Hematopoietic multipotent progenitor cell treated with erythropoietin and hydrocortisone succinate and interleukin-3 and kit ligand, for 6 days (in vitro differentiated cells): ENCODE measurements at places on chromosomes 16 and 17.

GRCh38 chr17:15334266-15334665 is 7.1 kb downstream of the TEKT3 start:
- DNase-seq = no peak

GRCh38 chr17:1413281-1413791 is 13.3 kb upstream of the YWHAE start:
- DNase-seq = peak; percentile 74

- no peak for DNase-seq
These were observed 234.5 kb downstream of the SEC14L1 start for GRCh38 chr17:77375108-77375916.

- DNase-seq = peak; percentile 52
These were observed 26.2 kb downstream of the IL21R start for GRCh38 chr16:27428026-27428785.

DNA sequence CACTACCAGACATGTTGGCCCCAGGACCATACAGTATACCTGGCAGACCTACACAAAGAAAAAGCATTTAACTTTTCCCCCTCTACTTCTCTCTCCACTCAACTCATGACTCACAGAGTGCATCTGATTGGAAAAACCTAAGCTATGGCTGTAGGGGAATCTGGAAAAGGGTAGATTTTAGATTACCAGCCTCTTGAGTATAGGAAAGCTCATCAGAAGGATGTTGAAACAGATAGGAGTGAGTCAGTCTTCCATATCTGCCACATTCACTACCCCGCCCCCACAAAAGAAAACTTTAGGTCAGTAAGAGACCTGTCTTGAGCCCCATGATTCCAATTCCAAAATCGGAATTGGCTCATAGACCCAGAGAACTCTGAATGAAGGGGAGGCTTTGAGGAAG is 12.3 kb downstream of the KRT9 start:
- no peak for DNase-seq

DNA sequence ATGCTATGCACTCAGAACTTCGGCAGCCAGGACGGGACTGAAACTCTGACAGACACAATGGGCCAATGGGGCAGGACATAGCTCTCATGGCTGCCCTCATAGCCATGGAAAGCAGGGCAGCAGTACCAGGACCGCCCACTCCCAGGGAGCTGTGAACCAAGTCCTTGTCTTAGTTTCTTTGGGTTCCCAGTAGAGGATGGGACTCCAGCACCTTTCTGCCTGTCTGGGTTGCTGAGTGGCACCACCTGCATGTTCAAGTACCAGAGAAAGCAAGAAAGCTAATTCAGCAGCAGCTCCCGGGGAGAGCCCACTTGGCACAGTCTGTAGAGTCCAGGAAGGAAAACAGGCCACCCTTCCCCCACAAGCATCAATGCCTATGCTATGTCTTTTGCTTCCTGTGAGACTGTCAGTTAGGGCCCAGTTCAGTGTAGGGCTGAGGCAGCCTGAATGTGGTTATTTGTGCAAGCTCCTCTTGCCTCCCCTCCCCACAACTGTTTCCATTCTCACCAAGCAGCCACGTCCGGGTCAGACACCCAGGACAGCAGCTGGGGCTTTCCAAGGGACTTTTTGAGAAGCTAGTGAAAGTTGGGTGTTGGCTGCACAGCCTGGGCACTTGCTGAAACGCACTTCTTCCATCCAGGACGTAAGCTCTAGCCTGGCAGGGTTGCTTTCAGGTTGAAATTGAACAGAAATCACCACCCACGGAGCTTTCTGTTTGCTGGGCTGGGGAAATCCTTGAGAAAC is 7.8 kb downstream of the SUPT4H1 start:
- peak; percentile 75 for DNase-seq

- DNase-seq = no peak
These were observed 57.6 kb upstream of the FA2H start for GRCh38 chr16:74832228-74832627.

- DNase-seq = no peak
These were observed 260.1 kb downstream of the SNX29 start for GRCh38 chr16:12236589-12236988.

GRCh38 chr16:4915226-4915761 is 21.7 kb downstream of the PPL start:
- DNase-seq = no peak

DNA sequence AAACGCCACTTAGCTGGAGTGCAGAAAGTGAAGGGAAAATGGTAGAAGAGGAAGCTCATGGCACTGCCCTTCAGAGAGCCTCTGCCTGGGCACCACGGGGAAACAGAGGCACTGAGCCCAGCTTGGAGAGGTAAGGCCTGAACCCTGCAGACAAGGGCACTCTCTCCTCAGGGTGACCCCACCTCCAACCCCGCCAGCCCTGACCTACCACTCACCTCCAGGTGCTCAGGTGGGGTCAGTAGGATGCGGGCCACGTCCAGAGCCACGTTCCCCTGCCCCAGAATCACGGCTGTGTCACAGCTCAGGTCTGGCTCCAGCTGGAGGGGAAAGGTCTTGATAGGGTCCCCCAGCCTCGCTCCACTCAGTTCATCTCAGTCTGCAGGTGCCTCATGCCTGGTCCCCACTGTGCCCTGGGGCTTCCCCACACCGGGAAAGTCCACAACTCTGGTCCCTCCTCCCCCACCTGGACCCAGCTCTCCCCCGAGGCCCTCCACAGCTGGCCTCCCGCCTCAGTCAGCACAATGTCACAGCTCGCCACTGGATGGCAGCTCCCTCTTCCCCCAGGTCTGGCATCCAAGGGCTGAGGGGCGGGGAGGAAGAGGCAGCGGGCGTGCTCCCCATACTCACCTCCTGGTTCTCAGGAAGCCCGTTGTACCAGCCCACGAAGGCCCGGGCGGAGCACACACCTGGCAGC is 6.0 kb upstream of the GRIN2C start:
- DNase-seq = no peak

DNA sequence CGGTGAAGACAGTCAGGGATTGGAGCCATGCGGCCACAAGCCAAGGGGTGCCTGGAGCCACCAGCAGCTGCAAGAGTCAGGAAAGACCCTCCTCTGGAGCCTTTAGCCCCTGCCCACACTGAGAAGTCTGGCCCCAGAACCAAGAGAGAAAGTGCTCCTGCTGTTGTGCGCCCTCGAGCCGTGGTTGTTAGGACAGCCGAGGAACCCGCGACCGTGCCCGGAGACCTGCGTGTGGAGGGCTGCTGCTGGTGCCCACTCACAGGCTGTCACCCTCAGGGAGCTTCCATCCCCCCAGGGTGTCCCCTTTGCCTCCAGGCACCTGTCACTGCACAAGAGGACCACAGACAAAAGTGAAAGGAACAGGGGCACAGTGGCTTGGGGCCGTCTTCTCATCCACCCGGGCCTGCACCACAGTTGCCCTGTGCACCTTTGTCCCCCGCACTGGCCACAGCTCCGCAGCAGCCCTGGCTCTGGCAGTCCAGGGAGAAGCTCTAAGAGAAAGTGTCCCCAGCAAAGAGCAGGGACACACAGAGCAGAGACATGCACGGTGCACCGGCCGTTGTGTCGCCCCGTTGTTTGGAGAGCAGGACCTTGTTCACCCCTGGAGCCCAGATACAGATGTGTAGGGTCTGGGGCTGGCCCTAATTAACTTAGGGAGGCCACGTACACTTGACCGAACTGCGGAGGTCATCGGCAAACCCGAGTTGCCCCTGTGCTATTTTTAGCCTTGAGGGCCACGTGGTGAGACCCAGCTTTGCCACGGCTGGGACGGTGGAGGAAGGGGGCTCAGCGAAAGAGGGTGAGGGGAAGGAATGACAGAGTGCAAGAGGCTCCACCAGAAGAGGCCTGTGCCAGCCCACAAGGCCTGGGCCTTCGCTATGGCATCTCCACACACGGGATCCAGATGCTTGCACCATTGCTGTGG is 329.2 kb downstream of the C16orf95 start:
- no peak for DNase-seq

GRCh38 chr17:32502710-32503109 is 15.9 kb downstream of the CDK5R1 start:
- DNase-seq = no peak

DNA sequence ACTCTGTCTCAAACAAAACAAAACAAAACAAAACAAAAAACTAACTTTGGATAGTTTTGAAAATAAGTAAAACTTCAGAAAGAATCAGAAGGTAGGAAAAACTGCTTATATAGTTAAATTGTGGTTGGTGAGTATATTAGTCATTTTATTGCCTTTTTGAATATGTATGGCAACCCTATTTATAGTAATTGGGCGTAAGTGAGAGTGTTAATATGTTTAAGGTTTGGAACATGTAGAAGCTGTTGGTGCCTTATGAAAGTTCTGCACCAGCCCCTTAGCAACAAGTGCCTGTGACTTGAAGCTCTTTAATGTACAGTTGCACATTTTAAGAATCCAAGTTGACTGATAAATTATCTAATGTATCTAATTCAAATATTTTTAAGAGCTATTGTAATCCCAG is 47.4 kb upstream of the ABCC11 start:
- no peak for DNase-seq

GRCh38 chr17:16512011-16512410 is 20.0 kb upstream of the LRRC75A start:
- no peak for DNase-seq

GRCh38 chr16:61277849-61278248 is 758.4 kb downstream of the CDH8 start:
- DNase-seq = no peak

DNA sequence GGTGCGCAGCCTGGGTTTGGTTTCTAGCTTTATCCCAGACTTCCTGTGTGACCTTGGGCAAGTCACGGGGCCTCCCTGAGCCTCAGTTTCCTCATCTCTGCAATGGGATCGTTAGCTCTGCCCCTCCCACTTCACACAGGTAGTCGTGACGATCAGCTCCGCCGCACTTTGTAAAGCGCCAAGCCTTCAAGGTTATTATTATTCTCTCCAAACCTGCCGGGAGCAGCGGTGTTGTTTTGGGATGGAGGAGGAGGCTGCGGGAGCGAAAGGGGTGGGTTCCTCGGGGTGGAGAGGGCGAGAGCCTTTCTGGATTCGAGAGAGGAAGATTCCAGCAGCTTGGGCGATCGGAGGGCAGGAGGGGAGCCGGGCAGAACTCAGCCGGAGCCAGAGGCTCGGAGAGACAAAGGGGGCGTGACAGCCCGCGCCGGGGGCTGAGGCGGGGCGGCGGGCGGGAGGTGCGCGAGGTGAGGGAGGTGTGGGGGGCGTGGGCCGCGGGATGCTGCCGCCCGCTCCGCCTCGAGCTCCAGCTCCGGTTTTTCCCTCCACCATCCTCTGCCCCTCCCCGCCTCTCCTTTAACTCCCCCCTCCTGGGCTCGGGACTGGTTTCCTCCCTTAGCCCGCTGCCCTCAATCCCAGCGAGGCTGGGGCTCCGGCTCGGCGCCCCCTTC is at the start of gene EFNB3:
Gene EFNB3 (plus strand): TSS at position 602 of the 668 bp plus-strand sequence. CDS start 397 bp downstream, outside the sequence.
- DNase-seq = no peak

GRCh38 chr17:57587193-57587969 is 157.7 kb downstream of the CCDC182 start:
- DNase-seq = no peak

DNA sequence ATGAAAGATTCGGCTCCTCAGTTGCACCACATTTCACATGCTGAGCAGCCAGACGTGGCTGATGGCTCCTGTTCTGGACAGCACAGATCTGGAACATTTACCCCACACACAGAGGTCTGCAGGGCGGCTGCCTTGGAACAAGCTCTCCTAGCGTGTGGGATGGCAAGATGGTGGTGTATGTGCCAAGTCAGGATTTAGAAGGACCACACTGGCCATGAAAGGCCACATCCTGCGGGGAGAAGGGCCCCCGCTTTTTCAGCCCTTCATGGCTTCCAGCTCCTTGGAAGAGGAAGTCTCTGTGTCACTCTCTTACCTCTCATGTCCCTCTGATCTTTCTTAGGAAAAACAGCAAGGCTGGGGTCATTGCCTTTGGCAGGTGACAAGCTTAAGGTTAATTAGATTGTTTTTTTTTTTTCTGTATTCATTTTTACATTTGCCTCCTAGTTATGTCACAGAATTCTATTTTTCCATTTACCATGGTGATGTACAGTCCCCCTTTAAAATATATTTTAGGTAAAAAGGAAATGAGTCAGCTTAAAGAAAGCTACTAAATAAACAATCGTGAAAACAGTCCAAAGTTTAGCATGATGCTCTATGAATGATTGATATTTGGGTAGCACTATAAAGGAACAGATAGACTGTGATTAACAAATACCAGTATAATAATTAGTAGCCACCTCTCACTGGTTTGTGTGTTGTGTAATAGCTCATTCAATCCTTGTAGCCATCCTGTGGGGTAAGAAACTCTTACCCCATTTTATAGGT is 396.6 kb downstream of the CPPED1 start:
- no peak for DNase-seq

- DNase-seq = peak; percentile 17
These were observed 32.4 kb downstream of the SMARCE1 start for GRCh38 chr17:40615068-40615840.

- DNase-seq = no peak
These were observed 3.5 kb upstream of the MTHFSD start for GRCh38 chr16:86558355-86559193.

GRCh38 chr17:43412166-43412565 is 13.4 kb downstream of the ARL4D start:
- no peak for DNase-seq

DNA sequence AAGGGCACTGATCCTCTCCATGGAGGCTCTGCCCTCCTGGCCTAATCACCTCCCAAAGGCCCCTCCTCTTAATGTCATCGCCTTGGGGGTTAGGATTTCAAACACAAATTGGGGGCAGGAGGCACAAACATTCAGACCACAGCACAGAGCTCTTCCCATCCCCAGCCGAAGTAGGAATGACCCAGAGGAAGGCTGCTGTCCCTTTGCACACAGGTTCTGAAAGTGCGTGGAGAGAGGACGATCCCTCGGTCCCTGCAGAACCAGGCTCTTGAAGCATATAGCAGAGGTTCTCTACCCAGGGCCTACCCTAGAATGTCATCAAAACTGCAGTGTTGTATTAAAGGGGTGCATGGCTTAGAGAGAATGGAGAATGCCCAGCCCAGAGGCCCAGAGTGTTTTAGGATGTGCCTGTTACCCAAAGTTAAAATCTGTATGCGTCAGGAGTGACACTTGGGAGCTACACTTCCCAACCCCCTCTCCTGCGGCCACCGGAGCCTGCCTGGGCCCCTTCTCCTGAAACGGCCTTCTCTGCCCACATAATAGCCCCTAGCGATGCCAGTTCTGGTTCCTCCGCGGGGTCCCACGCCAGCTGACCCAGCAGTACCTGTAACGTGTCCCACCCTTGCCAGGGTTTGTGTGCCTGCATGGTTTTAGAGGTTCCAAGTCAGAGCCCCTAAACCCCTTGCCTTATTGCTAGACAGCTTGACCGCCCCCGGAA is 159.5 kb upstream of the CACNG5 start:
- DNase-seq = no peak

GRCh38 chr17:4743216-4743615 is 3.5 kb upstream of the CXCL16 start:
- no peak for DNase-seq

- DNase-seq = no peak
These were observed 37.8 kb downstream of the CYB5D2 start for GRCh38 chr17:4180791-4181190.

DNA sequence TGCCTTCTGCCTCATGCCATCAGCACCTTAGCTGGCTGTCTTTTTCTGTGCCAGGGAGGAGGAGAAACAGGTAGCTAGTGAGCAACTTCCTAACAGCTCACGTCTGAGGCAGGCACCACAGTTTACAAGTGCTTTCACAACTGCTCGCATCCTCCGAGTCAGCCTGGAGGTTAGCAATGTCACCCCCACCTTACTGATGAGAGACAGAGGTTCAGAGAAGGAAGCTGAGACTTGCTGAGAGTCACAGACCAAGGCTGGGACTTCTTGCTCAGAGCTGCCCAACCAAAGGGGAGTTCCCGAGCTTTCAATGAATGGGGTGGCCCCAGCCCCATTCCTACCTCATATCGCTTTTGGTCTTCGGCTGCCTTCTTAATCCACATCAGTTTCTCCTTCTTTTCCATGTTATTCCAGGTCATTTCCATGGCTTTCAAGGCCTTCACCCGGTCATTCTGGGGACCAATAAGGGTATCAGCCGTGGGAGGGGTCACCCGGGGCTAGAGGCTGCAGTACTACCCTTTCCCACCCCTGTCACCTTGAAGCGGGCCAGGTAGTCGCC is 9.6 kb downstream of the UBTF start:
- DNase-seq = no peak
